LNCaP clone FGC (cell line): ENCODE measurements at places on chromosomes 5 and 9.

- no peak for DNase-seq
These were observed 286.4 kb downstream of the RASEF start for GRCh38 chr9:82776508-82776907.

DNA sequence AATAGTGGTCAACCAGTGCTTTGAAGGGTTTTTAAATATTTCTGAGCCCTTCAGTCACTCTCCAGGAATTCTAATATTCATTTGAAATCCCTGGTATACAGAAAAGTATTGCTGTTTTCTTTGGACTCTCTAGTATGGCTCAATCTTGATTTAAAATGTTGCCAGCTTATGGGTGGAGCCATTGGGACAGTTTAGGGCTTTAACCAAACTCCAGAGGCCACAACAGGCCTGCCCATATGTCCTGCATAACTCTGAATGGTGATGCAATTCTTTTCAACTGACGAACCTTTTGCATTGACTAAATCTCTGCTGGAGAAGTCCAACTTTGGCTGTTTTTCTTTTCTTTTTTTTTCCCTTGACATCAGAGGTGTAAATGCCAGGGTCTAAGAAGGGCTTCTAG, 10.3 kb upstream of the ANKHD1 start:
- no peak for DNase-seq

DNA sequence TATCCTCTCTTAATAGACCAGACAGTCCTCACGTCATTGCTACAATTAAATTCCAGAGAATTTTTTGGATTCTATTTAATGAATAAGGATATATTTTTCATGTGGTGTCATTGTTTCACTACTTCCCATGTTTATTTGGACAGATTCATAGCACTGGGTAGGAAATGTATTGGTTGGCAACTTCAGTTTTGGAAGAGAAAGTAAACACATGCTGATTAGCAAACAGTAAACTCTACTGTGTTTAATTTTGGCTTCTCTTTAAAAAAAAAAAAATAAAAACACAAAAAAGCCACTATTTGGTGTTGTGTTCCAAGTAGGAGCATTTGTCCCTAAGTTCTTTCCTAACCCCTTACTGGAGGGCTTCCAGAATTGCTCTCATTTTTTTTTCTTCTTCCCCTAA, 77.3 kb downstream of the NFIB start:
- no peak for DNase-seq

DNA sequence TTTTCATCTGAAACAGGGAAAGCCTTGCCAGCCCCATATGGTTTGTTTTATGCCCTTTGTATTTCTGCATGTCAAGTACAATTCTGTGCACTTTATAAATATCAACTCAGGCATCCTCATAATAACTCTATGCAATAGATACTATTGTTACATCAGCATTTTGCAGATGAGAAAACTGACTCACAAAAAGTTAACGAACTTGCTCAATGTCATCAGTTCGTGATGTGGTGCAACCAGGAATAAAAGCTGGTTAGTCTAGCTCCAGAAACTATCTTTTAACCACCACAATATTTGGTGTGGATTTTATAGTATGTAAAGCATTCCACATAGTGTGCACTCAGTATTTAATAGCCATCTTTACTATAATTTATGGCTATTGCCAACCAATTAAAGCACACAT, 134.9 kb downstream of the MRPS30 start:
- DNase-seq: no peak

DNA sequence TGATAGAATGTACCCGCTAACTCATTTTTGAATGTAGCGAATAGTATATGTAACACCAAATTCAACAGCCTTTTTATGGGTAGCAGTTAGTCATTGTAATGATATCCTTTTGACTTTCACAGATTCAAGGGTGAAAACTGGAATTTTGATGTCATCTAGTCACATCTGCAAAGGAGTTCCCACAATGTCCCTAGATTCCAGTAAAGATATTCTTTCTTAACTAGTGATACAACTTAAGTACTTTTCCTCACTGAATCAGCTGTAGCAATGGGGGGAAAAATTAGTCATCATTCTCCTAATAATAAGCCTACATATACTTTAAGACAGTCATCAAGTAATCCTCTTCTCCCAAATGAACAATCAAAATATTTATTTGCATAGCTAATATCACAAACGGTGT, 11.5 kb upstream of the SSBP2 start:
- no peak for DNase-seq

DNA sequence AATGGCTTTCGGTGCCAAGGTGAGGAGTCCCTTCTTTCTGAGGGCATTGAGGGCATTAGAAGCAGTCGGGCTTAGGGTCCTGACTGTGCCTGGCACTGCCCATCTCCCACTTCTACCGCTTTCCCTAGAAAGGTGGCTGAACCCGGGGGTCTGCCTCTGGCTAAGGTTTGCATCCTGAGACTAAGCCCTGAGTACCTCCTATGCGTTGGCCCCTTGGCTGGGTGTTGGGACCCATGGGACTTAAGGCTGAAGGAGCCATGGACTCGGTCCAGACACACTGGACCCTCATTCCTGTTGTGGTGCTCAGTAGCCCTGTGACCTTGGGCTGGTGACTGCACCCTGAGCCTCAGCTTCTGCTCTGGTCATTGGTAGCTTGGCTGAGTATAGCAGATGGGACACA, 23.9 kb downstream of the DAB2IP start:
- DNase-seq: no peak

DNA sequence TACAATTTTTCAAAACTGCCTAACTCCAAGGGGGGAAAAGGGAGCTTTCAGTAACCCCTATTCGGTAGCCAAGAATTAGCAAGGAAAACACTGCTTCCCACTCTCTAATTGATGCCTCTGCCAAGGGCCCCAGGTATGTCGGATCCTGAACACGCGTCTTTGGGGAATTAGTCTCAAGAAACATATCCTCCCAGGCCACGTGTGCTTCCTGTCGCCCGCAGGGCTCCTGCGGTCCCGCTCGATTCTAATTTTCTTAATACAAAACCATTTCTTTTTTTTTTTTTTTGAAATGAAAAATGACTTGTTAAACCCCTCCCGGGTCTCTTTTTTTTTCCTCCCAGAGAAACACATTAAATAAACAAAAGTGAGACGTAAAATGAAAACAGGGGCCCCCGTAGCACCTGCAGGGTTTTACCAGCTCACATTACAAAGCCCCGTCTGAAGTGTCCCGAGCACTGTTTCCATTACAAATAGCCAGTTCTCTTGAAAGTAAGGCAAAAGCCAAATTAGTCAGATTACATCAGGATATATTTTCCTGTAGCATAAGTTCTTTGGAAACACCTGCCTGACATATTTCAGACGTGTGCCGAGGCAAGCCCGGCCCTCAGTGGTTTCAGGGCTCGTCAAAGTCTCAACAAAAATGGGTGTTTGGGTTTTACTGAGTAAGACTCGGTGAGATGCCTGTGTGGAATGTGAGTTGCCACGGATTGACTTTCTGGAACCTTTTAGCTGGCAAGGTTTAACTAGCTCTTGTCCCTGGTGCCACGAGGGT, 21.5 kb downstream of the SMIM23 start:
- DNase-seq: no peak

- peak; percentile 88 for DNase-seq
These were observed 32.0 kb upstream of the GTF2H2C start for GRCh38 chr5:69528035-69528434.

DNA sequence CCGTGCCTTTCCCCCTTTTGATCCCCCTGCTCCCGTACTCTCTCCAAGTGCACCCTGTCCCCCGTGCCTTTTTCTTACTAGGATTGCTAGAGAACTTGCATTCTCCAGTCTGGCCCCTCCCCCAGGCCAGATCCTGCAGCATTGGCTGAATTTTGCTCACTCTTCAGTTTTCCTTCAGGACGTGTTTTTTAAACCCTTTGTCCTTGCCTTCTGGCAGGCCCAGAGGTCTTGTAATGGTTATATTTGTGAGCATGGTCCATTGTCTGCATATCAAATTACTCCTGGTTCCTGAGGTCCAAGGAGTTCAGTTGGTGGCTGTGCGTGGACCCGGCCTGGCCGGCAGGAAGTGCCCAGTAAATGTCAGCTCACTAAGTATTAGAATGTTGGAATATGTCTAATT, 606 bp downstream of the TBC1D13 start:
- DNase-seq: no peak
